ENCODE measurements at places on chromosomes 5 and 9.

DNA sequence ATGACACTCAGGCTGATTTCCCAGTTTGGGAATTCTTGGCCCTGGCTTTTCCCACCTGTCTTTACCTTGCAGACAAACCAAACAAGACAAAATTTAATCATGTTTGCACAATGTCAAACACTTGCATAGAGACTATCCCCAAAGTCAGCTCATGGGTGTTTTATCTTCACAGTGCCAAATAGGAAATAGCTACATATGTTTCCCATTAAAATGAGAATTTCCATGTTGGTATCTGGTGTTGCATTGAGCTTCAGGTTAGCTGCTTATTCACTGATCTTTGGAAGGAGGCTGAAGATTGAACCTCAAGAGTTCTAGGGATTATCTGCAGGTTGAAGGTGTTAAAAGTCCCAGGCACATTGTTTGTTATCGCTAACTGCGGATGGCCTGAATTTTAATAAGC is 19.5 kb downstream of the MAP1B start:
- DNase-seq, result no peak

DNA sequence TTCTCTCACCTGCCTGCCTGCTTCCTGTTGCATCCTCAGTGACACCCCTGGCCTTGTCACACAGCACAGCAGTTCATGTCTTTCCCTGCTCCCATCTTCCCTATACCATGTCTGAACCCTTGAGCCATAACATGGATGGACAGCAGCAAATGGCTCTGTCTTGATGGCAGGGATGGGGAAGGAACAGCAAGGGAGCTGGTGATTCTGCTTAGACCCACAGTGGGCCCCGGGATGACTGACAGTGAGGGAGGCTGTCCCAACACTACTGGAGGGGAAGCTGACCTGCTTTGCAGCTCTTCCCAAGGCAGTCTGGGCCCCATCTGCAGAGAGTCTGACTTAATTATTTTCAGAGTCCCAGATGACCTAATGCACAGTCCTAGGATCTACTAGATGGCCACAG is 48.2 kb downstream of the MARCHF3 start:
- DNase-seq, result no peak

- no peak for DNase-seq
These were observed 4.4 kb upstream of the FER start for GRCh38 chr5:108743319-108743718.

- no peak for DNase-seq
These were observed 68.2 kb upstream of the RAD23B start for GRCh38 chr9:107214915-107215314.

DNA sequence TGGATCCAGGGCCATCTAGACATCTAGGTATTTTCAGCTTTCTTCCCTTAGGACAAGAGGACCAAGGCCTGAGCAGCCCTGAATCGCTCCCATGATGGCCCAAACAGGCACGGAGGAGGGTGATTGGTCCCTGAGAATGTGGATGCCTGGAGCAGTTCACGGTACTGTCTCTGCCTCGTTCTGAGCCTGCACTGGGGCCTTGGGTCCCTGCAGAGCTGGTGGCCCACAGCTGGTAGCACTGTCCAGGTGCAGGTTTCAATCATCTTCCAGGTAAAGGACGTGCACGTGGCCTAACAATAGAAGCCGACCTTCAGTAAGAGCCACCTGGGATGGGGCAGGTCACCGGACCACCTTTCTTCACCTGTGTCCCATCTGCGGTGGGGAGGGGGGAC is 19.4 kb upstream of the FCN1 start:
- DNase-seq, result no peak

DNA sequence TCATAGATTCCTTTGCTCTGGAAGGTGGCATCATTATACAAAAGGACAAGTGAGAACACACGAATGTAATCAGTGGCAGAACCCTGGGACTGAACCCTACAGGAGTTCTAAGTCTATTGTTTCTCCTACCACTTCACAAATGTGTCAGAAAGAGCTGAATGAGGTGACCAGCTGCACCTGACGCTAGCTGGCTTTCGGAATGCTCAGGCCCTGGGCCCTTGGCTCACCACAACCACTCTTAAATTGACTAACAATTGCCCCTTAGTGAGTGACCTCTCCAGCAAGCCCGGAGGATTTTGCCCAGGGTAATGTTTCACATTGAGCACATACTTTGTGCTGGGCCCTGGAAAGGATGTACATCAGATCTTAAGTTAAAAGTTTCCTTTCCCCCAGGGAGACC is 41.2 kb upstream of the ABCA1 start:
- no peak for DNase-seq

GRCh38 chr5:5154733-5155132 is 14.6 kb downstream of the ADAMTS16 start:
- DNase-seq, result no peak

GRCh38 chr9:134144801-134145200 is 8.9 kb downstream of the WDR5 start:
- DNase-seq, result no peak

- no peak for DNase-seq
These were observed 1.3 kb upstream of the SHISAL2B start for GRCh38 chr5:64688965-64689364.

- DNase-seq, result no peak
These were observed 129.7 kb downstream of the YIPF5 start for GRCh38 chr5:144040615-144041305.

DNA sequence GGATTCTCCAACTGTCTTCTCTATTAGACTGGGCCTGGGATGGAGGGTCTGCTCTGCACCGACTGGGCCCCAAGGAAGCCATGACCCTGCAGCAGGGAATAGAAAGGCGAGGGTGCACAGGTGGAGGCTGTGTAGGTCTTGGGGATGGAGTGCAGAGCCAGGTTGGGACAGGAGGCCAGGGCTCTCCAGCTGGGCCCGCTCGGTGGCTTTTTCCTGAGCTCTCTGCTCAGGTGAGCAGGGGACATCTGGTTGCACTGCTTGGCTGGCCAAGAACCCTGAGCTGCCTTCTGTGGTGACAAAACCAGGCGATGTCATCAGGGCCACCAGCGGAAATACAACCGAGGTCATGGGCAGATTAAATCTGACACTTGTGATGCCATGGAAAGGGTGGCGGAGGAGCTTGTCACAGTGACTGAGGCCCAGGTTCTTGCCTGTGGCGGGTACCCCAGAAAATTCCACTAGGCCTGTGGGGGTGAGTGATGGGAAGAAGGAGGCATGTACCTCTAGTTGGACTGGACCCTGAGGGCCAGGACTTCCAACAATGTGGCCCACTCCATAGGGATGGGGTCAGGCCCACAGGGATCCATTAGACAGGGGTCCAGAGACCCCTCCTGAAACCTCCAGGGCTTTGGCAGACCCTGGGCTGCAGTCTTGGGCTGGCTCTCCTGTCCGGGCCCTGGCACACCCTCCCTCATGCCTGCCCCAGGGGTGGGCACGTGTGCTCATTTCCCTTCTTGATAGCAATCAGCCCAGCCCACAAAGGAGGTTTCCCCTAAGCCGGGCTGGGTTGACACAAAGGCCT is 4.4 kb upstream of the IL3 start:
- no peak for DNase-seq

DNA sequence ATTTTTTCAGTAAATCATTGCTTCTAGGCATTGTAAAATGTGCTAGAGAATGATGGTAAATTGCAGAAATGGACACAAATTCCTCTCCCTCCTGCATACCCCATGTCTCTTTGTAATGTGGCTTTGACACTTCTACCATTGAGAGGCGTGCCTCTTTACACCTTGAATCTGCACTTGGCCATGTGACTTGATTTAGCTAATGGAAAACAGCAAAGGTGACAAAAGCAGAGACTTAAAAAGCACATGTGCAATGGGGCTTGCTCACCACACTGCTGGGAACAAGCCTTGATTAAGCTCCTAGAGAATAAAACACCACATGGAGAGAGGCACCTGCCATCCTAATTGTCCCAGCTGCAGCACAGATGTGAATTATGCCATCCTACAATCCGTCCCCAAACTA is 69.9 kb upstream of the NAA35 start:
- no peak for DNase-seq

DNA sequence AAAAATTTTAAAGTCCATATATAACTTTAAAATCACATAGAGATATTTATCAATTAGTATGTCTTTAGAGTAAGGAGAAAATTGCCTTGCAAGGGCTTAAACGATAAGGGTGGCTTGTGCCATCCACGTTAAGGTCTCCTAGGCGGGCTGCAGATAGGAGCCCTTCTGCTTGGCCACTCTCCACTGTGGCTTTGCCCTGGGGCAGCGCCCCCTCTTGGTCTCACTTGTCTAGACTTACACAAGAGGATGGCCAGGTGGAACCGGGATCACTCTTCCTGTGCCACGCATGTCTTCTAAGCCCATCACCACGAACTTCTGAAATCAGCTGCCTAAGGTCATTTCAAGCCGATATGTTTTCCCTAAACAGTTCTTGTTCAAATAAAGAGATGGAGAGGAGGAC is 2.9 kb downstream of the FPGS start:
- no peak for DNase-seq

GRCh38 chr5:32090026-32090754 is 83.9 kb downstream of the GOLPH3 start:
- no peak for DNase-seq

DNA sequence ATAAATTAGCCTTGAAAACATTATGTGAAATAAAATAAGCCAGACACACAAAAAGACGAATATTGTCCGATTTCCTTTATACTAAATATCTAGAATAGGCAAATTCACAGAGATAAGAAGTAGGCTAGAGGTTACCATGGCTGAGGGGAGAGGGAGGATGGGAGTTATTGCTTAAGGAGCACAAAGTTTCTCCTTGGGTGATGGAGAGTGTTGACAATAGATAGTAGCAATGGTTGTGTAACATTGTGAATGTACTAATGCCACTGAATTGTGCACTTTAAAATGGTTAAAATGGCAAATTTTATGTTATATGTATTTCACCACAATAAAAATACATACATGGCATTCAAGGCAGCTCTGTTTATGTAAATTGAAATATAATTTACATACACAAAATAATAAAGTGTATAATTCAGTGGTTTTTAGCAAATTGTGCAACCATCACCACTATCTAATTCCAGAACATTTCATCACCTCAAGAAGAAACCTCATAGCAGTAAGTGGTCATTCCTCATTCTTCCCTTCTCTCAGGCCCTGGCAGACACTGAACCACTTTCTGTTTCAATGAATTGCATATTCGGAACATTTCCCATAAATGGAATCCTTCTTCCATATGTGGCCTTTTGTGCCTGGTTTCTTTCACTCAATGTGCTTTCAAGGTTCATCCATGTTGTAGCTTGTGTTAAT is 59.2 kb downstream of the NDST1 start:
- no peak for DNase-seq

GRCh38 chr5:92927291-92927778 is 653.7 kb downstream of the NR2F1-AS1 start:
- DNase-seq, result no peak

DNA sequence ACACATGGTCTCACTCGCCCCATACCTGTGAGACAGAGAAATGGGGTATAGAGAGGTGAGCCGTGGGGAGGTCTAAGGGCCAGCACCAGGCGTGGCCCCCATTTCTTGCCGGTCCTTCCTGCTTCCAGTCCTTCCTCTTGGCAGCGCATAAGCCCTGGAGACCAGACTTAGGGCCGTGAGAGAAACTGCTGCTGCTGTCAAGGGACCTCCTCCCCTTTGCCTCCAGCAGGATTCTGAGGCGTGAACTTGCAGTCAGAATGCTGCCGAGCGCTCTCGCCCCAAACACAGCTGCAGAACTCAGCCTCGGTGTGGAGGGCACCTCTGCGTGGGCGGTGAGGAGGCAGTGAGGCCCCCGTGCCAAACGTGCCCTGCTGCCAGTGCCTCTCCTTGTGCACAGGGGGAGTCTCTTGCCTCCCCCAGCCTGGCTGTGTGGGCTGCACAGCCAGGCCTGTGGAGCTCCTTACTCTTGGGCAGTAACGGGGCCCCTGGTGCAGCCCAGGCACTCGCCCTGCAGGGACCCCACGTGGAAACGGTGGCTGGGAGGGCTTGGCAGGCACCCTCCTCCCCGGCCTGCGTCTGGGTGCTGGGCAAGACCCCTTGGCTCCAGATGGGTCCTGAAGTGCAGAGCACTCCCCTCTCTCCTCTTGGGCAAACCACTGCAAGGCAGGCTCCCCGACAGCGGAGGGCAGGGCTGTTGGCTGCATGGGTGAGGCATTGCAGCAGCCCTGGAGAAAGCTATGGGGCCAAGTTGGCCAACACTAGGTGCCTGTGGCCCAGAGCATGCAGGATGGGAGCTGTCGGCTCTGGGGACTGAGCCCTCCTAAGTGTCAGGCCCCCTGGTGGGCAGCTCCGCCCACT is 85.4 kb downstream of the RXRA start:
- no peak for DNase-seq

GRCh38 chr5:91641730-91642350 is 258.7 kb upstream of the ARRDC3 start:
- no peak for DNase-seq

- no peak for DNase-seq
These were observed 548.9 kb downstream of the BNC2 start for GRCh38 chr9:16321461-16322119.

DNA sequence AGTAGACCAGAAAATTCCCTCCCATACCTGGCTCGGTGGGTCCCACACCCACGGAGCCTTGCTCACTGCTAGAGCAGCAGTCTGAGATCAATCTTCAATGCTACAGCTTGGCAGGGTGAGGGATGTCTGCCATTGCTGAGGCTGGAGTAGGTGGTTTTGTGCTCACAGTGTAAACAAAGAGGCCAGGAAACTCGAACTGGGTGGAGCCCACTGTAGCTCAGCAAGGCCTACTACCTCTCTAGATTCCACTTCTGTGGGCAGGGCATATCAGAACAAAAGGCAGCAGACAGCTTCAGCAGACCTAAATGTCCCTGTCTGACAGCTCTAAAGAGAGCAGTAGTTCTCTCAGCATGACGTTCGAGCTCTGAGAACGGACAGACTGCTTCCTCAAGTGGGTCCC is 5.6 kb upstream of the GZMA start:
- peak; percentile 34 for DNase-seq

DNA sequence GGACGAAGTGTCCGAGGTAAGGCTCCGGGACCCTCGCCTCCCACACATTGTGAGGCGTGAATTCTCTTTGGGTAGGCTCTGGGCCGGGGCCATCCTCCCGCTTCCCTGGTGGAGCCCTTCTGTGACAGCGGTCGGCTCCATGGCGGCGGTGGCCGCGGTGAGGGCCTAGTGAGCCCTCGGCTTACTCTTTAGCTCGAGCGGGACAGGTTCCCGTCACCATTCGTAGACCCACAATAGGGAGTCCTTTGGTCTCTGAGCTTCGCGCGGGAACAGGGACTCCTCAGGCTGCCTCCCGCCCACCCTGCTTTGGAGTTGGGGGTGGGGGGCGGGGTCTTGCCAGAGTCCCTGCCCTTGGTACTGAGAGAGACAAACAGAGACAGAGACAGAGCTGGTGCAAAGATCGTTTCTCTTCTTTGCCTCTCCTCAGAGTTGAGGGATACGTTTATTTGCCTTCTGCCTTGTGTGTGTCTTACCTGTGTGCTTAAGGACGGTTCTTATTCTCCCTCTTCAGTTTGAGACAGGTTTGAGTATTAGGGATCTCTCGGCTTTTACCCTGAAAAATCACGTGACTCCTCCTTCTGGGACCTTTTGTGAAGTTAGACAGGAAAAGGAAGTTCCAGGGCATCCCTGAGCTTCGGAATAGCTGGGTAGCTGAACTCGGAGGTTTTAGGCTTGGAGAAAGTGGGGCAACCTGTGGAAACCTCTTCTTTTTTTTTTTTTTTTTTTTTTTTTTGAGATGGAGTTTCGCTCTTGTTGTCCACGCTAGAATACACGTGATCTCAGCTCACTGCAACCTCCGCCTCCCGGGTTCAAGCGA is 833 bp downstream of the ANKHD1 start:
- DNase-seq, result peak; percentile 8

- no peak for DNase-seq
These were observed 49.0 kb upstream of the FSTL4 start for GRCh38 chr5:133661389-133661788.

GRCh38 chr5:176806137-176806536 is 4.2 kb upstream of the UNC5A start:
- no peak for DNase-seq

All from activated naive CD4-positive, alpha-beta T cell (primary cell).